ENCODE measurements at places on chromosomes 2 and 18.
A peak's percentile ranks its signal among the peaks of the same experiment; 100 is the strongest.

- DNase-seq = peak; percentile 54
These were observed 46.4 kb upstream of the SPTBN1 start for GRCh38 chr2:54409752-54410151.

DNA sequence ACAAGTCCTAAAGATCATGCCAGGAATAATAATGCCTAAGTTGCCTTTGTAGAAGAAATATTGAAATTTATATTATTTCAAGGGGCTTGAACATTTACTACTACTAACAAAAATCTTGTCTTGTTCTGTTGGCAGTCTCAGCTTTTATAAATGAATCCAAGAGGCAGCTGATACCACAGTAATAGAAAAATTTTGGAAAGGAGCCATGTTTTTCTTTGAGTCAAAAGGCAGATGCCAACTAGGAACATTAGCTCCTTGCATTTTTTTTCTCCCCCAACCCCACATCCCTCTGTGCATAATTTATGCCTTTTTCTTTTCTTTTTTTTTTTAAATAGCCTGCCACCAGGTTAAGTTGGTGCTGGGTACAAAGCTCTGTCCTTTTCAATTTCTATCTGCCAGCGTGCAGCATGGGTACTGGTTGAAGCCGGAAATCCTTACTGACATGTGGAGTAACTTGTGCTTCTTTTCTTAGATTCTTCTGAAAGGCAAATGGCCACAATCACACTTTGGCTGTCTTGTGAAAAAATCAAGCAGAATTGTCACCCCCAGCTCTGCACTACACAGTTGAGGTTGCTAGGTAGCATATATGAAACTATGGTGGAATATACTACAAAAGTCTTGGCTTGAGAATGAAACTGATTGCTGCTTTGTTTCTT, 98.8 kb downstream of the RHBDD1 start:
- DNase-seq = no peak

DNA sequence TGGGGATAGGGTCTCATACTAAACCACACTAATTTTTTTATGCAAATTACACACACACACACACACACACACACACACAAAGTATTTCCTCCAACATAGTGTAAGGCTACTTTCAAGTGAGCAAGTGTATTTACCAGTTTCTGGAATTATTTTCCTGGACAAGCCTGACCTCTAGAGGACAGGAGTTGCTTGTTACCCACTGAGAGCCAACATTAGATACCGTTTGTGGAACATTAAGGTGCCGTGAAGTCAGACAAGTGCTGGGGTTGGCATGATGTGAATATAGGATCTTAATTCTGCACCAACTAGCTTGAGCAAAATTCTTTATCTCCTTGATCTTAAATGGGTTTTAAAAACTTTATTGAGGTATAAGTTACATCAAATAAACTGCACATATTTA, 39.3 kb upstream of the SERPINB2 start:
- peak; percentile 68 for DNase-seq

- no peak for DNase-seq
These were observed 294.4 kb upstream of the PIK3C3 start for GRCh38 chr18:41660654-41661053.

- DNase-seq = no peak
These were observed 139.7 kb downstream of the FAM161A start for GRCh38 chr2:61714210-61714609.

DNA sequence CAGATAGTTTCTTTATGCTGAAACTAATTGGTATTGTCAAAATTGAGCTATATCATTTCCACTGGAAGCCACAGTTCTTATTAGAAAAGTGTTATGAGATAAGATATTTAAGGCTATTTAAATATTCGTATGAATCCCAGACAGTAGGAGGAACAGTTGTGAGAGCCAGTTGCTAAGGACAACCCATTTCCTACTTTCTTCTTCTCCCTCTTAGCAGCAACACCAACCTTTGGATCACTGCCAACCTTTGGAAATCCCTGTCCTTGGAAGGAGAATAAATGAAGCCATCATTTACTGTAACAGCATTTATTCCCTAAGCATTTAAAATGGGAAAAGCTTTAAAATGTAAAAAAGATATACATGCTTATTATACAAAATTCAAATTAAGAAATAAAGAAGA, 85.8 kb downstream of the PLCL1 start:
- DNase-seq = no peak

DNA sequence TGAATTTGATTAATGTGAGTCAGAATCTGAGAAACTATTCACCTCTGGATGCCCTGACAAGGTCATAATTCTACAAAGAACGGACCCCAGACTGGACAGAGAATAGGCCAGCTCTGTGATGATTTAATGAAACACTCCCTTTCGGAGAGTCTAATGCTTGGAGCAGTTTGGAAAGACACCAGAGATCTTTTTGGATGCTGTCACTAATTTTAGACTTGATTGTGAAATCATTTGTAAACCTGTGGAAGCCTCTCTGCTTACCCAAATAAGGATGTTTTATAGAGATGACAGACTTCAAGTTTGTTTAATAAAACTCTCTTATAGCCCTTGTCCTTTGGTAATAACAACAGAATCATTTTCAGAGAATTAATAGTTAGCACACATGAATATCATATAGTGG, 83.5 kb downstream of the MYL12B start:
- no peak for DNase-seq

DNA sequence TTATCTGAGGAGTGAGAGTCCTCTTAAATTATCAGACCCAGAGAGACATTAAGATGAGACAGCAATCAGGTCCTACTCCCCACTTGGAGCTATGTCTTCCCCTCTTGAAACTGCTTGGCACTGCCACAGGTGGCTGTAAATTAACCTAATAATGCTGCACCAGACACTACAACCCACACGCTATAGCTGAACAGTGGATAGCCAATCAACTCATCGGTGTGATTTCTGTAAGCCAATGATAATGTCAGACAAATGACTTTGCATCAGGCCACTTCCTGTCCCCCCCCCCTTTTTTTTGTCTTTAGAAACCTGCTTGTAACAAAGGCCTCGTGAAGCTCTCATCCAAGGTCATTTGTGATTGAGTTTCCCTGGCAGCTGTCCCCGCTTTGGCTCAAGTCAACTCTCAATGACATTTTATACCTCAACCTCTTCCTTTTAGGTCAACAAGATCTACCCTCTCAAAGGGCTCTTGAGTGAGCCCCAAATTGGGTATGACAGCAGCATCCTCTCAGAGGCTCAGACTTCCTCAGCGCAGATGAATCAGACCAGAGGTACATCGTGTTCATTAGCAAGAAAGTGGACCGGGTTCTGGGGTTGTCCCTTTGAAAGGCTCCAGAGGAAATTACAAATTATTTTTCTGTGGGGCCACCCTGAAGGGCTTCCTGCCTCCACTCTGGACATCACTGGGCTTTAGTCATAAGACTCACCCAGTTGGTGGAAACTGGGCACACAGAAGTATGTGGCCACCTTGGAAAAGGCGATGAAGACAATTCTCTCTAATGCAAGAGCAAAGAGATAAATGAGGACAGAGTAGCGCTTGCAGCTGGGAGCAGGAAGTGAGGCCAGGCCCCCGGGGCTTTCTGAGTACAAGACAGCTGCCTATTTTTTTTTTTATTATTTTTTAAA, 73.6 kb downstream of the COPS8 start:
- DNase-seq = no peak

DNA sequence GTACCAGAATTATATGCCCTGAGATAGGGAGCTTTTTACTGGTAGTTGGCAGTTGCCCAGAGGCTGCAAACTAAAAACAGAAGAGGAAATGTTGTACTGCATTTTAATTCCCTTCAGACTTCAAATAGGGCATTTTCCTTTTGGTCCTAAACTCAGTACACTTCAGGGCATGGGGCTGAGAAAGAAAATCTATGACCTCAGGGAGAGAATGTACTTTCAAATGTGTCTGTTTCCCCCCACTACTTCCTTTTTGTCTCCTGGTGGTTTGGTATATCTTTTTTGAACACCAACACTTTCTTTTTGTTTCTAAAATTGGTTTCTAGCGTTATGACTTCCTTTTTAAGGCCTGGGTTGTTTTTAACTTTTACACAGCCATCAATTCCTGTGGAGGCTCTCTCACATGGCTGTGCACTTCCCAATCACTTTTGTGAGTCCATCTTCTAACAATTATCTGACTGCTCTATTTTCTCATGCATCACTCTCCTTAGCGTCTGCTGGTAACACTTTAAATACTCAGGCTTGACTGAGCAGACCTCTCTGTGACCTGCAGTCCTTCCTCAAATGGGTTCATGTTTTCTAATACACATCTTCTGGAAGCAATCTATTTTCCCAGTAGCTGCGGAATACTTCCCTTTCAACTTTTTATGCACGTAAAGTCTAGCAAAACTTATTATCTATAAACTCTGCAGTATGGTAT, 596.0 kb downstream of the LRP1B start:
- DNase-seq = no peak

DNA sequence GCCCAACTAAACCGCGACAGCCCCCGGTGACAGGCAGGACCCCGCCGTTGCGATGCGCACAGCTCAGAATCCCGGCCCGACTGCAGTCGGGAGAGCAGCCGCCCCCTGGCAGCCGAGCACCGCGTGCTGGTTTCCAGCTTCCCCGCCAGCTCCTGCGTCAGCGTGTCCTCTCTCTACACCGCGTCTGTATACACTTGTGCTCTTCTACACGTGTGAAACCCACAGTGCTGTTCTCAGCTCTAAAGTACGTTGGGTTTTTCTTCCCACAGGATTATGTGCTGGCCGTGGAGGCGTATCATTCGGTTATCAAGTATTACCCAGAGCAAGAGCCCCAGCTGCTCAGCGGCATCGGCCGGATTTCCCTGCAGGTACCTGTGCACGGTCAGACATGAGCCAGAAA, 54.0 kb downstream of the ADI1 start:
- DNase-seq = no peak

GRCh38 chr18:25308381-25308780, 43.6 kb downstream of the ZNF521 start:
- DNase-seq = no peak

- peak; percentile 49 for DNase-seq
These were observed 542 bp upstream of the CNNM3 start for GRCh38 chr2:96815326-96816126.

DNA sequence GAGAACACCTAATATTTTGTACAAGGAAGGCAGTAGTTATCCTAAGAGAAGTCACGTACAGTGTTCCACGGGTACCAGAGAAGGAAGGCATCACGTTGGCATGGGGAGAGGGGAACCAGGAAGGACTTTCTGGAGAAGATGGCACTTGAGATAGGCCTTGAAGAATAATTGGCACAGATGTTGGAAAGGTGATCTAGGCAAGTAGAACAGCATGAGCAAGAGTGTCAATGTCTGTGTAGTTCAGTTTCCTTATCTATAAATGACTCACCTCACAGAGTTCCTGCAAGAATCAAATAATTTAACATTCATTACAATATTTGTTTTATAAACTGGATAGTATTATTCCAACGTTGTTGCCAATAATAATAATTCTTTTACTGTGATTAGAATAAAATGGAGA, 48.3 kb upstream of the BZW1 start:
- no peak for DNase-seq

GRCh38 chr18:27599202-27599829, 414.2 kb upstream of the CHST9 start:
- DNase-seq = peak; percentile 43

All from NCI-H524 (cell line).